Esophagus mucosa (tissue), 1 donor: ENCODE measurements at places on chromosomes 4 and X. TPM values are rescaled to one million over a fixed set of nuclear protein-coding genes. Genes with fewer than 3 reads are reported as not detected.

DNA sequence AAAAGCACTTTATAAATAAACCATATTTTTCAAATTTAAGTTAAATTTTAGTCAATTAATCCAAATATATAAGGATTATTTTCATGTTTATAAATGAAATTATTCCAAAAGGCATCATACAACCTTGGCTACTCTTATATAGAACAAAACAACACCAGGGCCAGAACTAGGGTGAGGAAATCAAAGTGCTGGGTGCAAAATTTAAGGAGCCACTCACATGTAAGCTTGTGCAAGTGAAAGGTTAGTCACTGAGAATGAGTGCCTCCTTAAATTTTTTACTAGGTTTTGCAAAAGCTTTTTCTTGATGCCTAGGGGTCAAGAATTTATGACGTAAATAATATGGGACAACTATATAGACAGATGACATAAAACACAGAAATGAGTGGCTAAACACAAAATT lies 83.4 kb upstream of the COX18 start:
- ATAC-seq = no peak

DNA sequence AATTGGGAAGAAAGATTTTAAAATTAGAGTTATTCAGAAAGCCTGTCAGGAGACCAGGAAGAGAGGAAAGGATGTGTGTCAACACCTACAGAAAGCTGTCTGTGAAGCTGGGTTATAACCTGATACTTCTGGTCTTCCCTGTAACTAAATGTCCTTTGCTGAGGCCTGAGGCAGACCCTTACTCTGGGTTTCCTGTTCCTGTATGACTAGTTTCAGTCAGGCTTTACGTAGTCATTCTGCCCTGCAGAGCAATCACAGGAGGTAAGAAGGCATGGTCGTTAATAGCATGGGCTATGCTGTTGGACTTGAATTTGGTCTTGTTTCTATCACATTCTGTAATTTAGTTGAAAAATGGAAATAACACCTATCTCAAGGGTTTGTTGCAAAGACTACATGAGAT lies 110.5 kb upstream of the IGFBP7 start:
- peak; percentile 73 for ATAC-seq

DNA sequence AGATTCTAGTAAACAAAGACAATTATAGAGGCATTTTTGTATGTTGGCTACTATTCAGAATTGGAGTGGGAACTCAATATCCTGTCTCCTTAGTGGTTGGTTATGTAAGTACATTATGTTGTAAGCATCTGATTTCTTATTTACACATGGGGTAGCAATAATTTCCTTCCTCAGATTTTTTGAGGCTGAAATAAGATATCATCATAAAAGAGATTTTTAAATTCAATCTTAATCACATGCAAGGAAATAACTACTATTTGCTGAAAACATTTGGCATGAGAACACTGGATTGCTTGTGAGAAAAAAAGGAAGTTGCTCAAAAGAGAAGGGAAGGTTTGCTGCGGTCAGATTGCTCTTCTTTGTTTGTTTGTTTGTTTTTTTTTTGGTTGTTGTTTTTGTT lies 437.7 kb upstream of the HS3ST1 start:
- no peak for ATAC-seq

GRCh38 chr4:145589916-145590702 lies 29.1 kb upstream of the MMAA start:
- no peak for ATAC-seq

DNA sequence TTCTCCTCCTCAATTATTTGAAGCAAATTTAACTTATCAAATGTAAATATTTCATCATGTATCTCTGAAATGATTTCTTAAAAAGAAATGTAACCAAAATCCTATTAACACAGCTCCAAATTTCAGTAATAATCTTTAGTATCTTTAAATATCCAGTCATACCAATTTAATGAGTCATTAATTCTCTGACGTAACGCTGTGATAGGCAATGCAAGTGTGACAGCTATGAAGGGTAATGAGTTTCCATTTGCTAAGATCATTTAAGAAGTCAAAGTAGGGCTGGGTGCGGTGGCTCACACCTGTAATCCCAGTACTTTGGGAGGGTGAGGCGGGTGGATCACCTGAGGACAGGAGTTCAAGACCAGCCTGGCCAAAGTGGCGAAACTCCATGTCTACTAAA lies 15.6 kb downstream of the RPS3A start:
- no peak for ATAC-seq

The LIMCH1 gene
- total RNA-seq = 15.5 TPM
